ENCODE measurements at places on chromosomes 5 and 9.
A peak's percentile ranks its signal among the peaks of the same experiment; 100 is the strongest.

GRCh38 chr5:67176936-67177335, 19.7 kb downstream of the CD180 start:
- DNase-seq: no peak

DNA sequence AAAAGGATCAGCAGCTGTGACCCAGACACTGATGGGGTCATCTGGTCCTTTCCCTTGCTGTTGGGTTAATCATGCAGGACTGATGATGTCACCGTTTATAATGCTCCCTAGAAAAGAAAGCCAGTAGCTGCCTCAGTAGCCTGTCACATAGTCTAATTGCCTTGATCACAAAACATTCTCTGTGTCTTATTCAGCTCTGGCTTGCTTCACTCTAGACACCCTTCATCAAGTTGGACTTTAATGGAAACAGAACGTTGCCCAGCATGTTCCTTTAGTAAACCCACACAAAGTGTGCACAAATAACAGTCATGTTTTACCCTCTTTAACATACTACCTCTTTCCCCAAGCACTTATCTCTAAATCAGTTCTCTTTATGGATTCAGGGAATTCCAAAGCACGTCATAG, 170.8 kb downstream of the SGCD start:
- no peak for DNase-seq

DNA sequence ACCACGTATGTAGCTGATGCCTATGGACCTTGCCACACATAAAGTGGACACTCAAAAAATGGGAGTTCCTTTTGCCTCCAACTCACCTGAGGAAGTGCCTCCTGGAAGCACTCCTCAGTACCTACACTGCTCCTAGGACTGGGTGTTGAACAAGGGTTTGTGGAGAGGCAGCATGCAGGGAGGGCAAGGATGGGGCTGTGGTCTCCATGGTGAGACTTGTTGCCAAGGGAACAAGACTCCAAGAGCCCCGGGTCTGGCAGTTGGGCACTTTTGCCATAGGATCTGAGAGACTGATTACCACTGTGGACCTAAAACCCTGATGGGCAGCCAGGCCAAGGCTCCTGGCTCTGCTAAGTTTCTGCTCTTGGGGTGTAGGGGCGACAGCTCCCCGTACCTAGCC, 6.9 kb upstream of the NR5A1 start:
- DNase-seq: no peak

DNA sequence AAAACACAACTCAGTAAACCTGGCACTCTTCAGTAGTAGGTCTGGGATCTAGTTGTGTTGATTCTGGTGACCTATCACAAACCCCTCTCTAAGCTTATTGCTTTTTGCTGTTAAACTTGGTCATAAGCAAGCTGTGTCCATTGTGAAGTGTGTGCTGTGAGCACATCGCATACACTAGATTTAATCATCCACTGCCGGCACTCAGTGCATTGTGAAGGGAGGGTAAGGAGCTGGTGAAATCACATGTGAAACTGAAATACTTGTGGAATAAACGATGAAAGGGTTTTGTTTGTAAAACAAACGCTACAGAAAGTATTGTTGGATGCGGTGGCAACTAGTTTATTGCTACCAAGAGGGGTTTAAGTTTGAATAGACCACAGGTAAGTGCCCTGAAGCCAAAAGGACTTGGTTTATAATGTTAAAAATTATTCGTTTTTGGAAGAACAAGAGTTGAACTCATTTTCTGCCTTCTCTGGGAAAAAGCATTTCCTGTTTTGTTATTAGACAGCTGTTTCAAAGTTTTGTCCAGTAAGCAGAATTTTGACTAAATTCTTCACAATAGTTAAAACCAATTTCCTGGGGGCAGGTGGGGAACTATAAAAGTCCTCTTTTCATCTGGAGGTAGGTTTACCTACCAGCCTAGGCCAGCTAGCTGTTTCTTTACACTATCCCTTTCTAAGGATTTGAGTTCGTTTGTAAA, 24.6 kb downstream of the TJP2 start:
- no peak for DNase-seq

- no peak for DNase-seq
These were observed 63.0 kb downstream of the PBX3 start for GRCh38 chr9:125810161-125810560.

GRCh38 chr5:88979244-88979643, 96.3 kb upstream of the MEF2C start:
- no peak for DNase-seq

- DNase-seq: no peak
These were observed 36.3 kb downstream of the GABRP start for GRCh38 chr5:170819824-170820223.

- DNase-seq: no peak
These were observed 109.9 kb upstream of the NFIB start for GRCh38 chr9:14423815-14424261.

GRCh38 chr9:135281791-135282737, 194.6 kb downstream of the OLFM1 start:
- peak; percentile 32 for DNase-seq

DNA sequence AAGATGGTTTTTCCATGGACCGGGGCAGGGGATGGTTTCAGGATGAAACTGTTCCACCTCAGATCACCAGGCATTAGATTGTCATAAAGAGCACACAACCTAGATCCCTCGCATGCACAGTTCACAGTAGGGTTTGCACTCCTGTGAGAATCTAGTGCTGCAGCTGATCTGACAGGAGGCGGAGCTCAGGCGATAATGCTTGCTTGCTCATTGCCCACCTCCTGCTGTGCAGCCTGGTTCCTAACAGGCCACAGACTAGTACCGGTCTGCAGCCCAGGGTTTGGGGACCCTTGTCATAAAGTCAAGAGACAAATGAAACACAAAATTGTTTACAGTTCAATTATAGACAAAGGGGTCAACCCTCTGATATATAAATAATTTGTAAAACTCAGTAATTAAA, 101.7 kb downstream of the RANBP17 start:
- no peak for DNase-seq

DNA sequence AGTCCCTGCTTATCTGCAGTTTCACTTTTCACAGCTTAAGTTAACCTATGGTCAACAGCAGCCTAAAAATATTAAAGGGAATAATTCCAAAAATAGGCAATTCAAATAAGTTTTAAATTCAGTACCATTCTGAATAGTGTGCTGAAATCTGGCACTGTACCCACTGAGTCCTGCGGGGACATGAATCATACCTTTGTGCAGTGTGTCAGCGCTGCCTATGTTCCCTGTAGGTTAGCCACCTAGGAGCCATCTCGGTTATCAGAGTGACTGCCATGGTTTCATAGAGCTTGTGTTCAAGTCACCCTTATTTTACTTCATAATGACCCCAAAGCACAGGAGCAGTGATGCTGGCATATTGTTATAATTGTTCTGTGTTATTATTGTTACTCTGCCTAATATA, 139.9 kb downstream of the GPBP1 start:
- DNase-seq: no peak

GRCh38 chr9:137456061-137456863, 2.9 kb downstream of the NSMF start:
- no peak for DNase-seq

- no peak for DNase-seq
These were observed 25.8 kb downstream of the SLC22A4 start for GRCh38 chr5:132319975-132320374.

DNA sequence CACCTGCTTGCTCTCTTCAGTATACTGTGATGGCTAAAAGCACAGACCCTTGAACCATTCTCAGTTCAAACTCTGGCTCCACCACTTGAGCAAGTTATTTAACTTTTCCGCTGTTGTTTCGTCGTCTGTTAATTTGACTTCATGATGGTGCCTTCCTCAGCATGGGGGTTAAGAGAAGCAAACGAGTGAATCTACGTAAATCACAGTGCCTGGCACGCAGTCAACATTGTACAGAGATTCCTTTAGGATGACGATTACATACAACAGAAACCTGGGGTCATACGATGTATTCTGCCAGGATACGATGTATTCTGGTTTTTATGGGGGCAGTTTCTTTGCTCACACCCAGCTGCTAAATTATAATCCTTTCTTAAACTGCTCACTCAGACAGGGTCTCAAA, 515.6 kb downstream of the CCDC171 start:
- no peak for DNase-seq

GRCh38 chr5:109111680-109112079, 298.1 kb downstream of the PJA2 start:
- no peak for DNase-seq

DNA sequence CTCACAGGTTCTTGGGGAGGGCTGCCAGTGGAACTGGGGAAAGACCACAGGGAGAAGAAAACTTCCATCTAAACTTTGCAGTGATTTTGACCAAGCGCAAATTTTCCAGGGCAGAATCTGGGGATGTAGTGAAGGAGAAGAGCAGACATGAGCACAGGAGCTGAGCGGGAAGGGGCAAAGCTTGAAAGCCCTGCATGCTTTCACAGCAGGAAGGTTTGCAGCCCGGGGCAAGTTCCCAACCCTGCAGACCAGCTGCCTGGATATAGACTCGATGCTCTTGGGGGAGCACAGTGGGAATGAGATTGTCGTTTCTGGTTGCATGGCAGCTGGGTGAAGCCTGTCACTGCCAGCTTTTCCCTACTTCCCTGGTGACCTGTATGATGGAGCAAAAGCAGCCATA, 276.8 kb upstream of the RORB start:
- DNase-seq: no peak

DNA sequence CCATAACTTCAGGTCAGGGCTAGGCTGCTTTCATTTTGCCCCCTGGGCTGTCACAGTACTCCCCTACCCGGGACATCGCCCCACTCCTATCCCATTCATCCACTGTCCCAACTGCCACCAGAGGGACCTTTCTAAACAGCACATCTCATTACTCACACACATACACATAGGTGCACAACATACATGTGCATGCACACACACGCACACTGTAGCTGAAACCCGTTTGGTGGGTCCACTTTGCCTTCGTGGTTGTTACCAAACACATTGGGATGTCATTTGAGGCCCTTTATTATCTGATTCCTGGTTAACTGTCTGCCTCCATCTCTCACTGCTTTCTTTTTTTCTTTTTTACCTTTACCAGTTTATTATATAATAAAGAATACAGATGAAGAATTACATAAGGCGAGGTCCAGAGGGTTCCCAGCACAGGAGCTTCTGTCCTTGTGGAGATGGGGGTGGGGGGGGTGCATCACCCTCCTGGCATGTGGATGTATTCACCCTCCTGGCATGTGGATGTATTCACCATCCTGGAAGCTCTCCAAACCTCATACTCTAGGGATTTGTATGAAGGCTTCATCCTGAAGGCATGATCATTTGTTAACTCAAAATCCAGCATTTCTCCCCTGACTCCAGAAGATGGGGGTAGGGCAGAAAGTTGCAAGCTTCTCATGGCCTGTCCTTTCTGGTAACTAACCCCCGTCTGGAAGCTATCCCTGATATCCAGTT, 186.0 kb downstream of the GOLPH3 start:
- DNase-seq: no peak

DNA sequence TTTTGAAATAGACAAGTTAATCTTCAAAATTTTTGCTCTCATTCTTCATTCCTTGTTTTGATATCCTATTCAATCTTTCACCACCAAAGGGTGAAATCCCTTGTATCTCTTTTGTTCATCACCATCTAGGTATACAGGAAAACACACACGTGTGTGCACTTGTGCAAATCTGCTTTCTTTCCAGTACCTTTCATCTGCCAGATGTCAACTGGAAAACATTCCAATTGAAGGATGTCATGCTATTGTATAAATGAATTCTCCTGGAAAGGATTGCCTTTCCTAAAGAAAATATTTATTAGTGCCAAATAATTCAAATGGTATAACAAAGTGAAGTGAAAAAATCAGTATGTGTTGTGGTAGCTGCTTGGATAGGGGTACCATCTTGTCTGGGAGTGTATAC, 123.7 kb downstream of the RANBP17 start:
- DNase-seq: no peak

GRCh38 chr5:116011046-116011445, 21.2 kb upstream of the ARL14EPL start:
- no peak for DNase-seq

GRCh38 chr9:6696178-6696577, 50.6 kb upstream of the GLDC start:
- no peak for DNase-seq

DNA sequence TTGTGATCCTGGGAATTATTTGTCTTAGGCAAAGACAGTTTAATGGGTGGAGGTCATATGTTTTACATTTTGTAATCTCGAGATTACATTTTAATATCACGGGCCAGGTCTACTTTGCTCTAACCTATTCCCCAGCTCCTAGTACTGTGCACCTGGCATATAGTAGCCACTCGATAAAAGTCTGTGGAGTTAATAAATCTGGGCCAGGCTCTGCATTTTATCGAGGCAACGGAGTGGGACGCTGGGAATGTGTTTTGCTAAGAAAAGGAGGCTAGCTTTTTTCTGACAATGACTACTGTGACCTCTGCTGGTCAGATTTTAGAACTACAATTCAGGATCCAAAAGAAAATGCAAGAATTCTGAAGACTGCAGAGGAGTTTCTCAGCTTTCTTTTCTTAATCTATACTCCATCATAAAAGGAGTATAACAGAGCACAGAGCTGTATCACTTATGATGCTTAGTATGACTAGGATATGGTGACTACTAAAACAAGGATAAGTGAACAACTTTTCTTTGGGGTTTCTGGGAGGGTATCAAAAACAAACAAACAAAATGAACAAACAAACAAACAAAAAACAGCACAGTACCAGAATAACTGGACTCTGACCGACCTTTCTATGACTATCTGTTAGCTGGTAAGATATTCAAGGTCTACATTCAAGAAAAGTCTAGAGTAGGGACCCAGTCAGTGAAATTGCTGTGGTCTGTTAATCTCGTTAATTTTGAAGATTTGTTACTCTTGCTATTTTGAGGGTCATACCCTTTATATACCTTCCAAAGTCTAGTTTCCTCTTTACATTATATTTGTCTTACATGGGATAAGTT, 46.1 kb upstream of the CER1 start:
- no peak for DNase-seq

- DNase-seq: no peak
These were observed 1888.2 kb downstream of the EFNA5 start for GRCh38 chr5:105782501-105782900.

GRCh38 chr9:38067859-38068681, 957 bp downstream of the SHB start:
- DNase-seq: no peak

- no peak for DNase-seq
These were observed 86.5 kb downstream of the LMNB1 start for GRCh38 chr5:126863402-126863801.

- DNase-seq: no peak
These were observed 50.8 kb downstream of the CRB2 start for GRCh38 chr9:123406691-123407216.

DNA sequence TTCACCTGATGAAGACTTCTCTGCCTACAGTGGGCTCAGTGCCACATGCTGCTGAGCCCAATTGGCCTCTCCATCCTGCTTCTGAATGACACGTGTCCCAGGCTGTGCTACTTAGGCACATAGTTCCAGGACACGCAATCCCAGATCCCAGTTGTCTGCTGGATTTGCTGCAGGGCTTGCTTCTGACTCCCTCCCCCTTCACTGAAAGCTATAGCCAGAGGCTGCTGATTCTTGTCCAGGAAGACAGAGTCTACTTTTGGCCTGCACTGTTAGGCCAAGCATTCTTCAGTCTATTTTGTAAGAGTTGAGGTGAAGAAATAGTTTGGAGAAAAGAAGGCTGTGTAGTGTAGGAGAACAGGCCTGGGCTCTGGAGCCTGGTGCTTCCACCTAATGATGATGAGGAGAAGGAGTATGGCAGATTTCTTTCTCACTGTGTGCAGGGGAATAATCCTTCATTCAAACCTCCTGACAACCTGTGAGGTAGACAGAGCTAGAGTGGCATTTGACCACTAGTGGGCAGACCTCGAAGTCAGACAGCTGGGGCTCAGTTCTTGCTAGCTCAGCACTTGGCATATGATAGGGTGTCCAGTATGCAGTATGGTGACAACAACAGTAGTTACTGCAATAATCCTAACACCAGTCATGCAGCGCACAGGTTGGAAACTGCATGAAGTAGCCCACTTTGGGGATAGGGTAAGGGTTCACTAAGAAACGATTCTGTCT, 19.5 kb upstream of the ASPN start:
- DNase-seq: no peak

All from omental fat pad (tissue), 4 donors.